ENCODE measurements at places on chromosomes 1 and 21.

GRCh38 chr1:228849011-228849541, 113.8 kb downstream of the RHOU start:
- no peak for DNase-seq

GRCh38 chr1:174740249-174740968, 259.3 kb upstream of the CACYBP start:
- peak; percentile 10 for DNase-seq

DNA sequence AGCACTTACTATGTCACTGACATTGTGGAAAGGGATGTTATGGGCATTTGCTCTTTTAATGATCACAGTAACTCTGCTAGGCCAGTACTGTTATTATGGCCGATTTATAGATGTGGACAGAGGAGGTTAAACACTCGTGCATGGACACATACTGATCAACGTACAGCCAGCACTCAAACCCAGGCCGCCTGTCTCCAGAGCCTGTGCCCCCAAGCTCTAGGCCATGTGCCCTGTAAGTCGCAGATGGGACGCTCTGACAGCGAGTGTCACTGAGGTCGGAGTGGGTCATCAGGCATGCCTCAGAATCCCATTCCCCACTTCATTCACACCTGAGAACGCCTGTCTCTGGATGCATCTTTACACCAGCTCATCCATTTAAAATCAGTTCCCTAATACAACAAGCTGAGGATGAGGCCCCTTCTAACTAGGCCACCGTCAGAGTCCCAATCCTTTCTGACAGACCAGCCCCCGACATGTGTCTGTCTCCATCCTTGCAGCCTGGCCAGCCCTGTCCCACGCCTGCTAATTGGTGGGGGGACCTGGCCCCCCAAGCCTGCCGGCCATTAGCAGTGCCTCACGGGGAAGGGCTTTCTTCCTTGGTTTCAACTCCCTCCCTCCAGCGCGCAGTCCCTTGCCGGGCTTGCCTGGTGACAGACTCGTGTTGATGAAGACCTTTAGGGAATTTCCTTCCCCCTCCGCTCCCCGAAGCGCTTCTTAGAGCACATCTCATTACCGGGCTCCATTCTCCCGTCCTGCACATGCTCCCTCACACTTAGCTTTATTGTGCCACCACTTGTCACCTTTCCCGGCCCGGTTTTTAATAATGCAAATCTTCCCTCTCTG, 436.8 kb downstream of the KIF26B start:
- no peak for DNase-seq

- no peak for DNase-seq
Observed at GRCh38 chr1:203169770-203170520, 5.7 kb downstream of the MYBPH start.

GRCh38 chr1:29679828-29680558, 443.7 kb downstream of the PTPRU start:
- no peak for DNase-seq

- no peak for DNase-seq
Observed at GRCh38 chr1:60547821-60548220, 474.3 kb upstream of the C1orf87 start.

- DNase-seq = no peak
Observed at GRCh38 chr1:77876884-77877283, 11.5 kb upstream of the NEXN start.

GRCh38 chr1:150110116-150110515, 39.6 kb upstream of the PLEKHO1 start:
- DNase-seq = no peak

DNA sequence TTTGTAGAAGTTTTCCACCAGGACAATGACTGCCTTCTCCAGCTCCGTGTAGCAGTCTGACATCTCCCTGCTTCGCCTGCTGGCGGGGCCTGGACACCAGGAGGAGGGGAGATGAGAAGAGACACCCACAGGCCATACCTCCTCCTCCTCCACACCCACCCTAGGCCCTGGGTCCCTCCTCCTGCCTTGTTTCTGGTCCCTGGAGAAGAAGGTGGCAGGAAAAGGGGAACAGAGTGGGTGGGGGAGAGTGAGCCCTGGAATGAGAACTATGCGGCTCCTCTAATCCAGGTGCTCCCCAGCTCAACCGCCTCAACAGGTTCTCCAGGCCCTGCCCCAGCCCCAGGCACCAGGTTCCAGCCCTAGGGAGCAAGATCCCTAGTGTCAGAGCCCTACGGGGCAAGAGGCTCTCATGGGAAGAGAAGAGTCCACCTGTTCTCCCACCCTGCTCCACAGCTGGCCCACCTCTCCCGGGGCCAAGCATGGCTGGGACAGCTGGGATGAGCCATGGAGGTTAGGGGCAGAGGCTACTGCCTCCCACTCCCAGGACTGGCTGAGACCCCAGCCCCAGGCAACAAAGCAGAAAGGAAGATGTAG, 4.8 kb downstream of the S100A16 start:
- no peak for DNase-seq

GRCh38 chr1:20634065-20634593, 871 bp downstream of the PINK1 start:
- DNase-seq = no peak

DNA sequence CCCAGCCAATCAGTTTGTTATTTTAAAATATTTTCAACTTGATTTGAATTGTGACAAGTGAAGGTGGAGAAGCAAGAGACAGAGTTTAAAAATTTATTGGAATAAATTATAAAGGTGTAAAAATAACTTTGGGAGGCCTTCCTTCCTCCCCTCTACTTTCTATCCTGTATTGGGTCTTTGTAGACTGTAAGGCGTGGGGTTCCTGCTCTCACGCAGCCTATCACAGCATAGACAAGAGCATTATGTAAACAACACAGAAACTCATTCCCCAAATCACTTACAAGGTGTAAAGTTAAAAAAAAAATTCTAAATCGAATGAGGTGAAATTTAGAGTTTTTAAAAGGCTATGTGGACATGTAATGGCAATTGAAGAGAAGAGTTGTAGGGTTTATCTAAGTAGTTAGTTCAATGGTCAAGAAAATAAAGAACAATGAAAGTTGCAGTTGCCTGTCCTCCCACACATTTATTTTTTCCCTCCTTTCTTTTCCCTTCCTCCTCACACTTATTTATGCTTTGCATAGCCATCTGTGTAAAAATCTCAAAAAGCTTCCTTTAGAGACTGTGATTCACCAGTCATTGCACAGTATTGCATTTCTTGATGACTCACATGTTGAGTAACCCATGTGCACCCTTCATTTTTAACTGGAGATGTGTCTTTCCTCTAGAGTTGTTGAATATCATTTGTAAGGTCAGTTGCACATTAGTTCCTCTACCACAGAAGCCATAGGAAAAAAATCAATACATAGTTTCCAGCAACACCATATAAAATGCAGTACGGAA, 242.2 kb downstream of the PTPRC start:
- peak; percentile 67 for DNase-seq

DNA sequence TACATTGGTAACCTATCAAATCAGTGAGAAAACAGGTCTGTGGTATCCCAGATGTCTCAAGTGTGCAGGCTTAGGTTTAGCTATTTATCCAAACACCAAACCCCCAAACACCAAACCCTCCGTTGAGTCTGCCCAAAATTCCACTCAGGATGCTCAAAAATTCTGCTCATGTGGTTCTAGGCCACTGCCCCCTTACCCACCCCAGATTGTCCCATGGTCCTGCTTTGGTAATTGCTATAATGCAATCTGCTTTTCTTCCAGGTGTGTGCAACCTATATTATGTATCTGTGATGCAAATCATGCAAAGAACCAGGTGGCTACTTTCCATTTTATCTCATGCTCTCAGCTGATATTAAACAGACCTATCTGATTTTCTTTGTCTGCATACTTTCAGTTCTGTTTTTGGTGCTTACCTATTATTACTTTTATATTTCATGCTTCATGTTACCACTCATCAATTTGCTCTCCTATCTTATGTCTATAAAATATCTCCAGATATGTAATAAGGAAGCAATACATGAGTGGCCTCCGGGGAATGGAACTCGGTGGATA, 123.7 kb downstream of the TOMM20 start:
- DNase-seq = no peak

GRCh38 chr1:157135646-157136045, 2.5 kb downstream of the ETV3 start:
- no peak for DNase-seq

- DNase-seq = peak; percentile 86
Observed at GRCh38 chr1:54944610-54945392, 35.6 kb upstream of the TMEM61 start.

DNA sequence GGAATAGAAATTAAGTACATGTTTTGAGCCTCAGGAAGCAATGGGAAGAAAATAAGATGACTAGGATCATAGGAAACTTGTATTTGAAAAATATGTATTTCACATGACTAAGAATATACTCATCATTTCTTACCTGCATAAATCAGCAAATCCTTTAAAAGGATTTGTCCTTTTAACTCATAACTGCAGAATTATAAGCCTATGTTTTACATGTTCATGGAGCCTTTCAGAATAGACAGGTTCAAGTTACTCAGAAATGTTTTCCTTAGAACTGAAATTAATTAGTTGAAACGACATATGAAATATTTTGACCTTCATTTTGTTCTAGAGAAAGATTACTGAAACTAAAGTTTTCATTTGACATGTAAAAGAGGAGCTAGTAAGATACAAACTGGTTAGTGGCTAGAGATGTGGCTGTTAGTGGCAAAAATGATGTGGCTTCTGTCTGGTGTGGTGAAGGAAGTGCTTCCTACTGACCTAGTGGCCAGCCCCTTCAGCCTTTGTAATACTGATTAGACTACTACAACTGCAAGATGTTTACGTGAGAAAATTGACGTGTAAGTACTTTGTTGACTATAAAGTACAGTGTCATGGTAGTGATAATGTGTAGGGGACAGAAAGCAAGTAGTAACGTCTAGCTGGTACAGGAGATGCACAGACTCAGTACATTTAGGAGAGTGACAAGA, 54.7 kb downstream of the PACC1 start:
- DNase-seq = no peak

- DNase-seq = no peak
Observed at GRCh38 chr1:179879797-179880196, 2.2 kb upstream of the TOR1AIP2 start.

DNA sequence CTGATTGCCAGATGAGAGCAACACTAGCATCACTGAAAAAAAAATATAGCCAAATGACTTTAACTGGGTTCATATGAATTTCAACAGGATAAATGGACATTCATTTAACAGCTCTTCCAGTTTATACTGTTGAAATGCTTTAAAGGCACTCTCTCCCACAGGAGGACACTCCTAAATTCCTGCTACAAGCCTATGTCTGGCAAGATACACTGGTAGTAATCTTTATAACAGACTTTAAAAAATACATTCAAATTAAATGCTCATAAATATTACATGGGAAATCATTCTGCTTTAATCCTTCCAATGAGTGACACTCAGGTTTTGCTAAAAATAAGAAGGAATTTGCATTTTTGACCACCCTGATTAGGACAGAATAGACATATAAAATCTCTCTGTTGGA, 526.7 kb upstream of the ADAMTS5 start:
- no peak for DNase-seq

DNA sequence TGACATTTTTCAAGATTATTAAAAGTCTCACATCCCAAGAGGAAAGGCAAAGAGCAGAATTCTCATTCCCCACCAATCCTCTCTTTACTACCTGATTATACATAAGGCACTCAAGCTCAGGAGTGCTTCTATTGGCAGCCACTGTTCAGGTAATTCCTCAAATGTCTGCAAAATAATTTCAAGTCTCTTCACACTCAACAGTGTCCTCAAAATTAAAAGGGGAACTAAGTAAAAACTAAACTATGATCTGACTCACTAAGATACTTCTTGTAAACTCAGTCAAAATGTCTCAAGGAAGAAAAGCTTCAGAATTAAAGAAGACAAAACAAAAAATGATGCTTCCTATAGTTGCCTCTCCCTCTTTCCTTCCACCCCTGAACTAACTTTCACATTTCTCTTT, 135.6 kb downstream of the GPATCH2 start:
- no peak for DNase-seq

- DNase-seq = no peak
Observed at GRCh38 chr21:42403611-42404231, at the start of gene UBASH3A. Gene UBASH3A (plus strand): TSS chr21:42403902. CDS start chr21:42403946, 44 bp downstream.

DNA sequence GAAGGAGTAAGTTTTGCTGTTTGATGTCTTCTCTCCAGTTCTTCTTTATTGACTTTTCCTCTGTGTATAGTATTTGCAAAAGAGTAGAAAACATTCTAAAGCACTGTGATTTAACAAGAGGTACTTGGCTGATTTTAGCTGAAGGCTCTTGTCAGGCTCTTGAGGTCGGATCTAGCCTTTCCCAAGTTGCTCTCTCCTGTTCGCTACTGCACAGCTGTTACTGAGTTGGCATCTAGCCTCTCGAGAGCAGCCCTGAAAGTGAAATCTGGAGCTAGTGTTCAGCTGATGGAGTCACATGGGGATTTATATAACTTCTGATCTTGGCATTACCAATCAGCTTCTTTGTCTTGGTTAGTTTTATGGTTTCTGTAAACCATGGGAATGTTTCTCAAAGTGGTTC, 193.1 kb downstream of the RYR2 start:
- DNase-seq = no peak

- DNase-seq = no peak
Observed at GRCh38 chr1:65799601-65800000, 6.9 kb downstream of the PDE4B start.

DNA sequence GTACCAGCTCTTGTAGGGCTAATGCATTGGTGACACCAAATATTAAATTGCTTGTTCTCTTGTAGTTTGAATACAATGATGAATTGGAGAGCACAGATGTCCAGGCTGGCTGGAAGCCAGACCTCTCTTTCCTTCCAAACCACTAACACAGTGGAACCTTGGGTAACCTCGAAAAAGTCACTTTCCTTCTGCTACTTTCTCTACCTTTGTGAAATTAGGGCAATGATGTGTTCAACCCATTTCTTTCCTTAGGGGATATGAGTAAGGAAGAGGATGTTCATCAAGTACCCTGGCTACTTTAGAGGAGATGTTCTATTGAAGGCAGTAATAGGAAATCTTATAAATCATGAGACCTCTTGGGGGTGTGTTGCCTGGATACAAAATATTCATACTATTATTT, 55.7 kb downstream of the XCL2 start:
- peak; percentile 41 for DNase-seq

DNA sequence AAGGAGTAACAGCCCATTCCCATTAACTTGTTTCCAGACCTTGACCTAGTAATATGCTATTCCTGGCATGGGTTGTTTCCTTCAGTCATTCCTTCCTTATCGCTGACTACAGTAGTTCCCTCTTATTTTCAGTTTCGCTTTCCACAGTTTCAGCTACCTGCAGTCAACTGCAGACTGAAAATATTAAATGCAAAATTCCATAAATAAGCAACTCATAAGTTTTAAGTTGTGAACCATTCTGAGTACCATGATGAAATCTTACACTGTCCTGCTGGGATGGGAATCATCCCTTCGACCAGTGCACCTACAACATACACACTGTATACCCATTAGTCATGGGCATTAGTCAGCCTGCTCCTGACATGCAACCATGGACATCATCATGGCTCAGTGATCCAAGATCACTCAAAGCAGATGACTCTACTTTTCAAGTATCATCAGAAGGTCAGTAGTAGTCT, 66.7 kb downstream of the CCDC30 start:
- DNase-seq = peak; percentile 56

- peak; percentile 29 for DNase-seq
Observed at GRCh38 chr1:147840909-147841308, 61.7 kb upstream of the GJA8 start.

GRCh38 chr1:83101406-83101805, 897.5 kb downstream of the TTLL7 start:
- DNase-seq = no peak

All from AG20443 (cell line).